HFFc6 (cell line): ENCODE measurements at places on chromosomes 11 and 22.
A peak's percentile ranks its signal among the peaks of the same experiment; 100 is the strongest.

DNA sequence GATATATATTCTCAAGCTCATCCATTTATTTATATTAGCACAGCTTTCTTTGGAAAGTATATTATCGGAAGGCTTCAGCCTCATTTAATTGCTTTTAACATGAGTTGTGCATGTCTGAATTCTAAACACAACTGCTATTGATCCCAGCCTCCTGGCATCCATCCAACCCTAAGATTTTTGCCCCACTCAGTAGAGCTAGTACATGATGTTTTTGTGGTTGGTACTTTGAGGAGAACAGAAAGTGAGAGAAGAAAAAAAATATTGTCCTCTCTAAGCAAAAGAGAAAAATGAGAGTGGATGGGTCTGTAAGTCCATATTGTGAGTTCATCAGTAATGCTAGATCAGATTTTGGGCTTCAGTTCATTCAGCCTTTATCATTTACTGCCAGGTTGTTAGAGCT lies 198.7 kb downstream of the DDX10 start:
- H3K4me3 ChIP-seq, result no peak overlapping the region
- H3K27me3 ChIP-seq, result peaks cover 3% of the 10 kb centered on the region
- H3K27ac ChIP-seq, result no peak overlapping the region
- peaks cover 11% of the 10 kb centered on the region; the same call in 1 of the 2 replicates for H3K36me3 ChIP-seq
- H3K4me1 ChIP-seq, result peaks cover 50% of the 10 kb centered on the region
- DNase-seq, result no peak

GRCh38 chr11:122625976-122626665 lies 29.4 kb upstream of the UBASH3B start:
- DNase-seq, result no peak
- no peak overlapping the region for H3K27ac ChIP-seq
- H3K4me1 ChIP-seq, result peaks cover 23% of the 10 kb centered on the region
- H3K36me3 ChIP-seq, result no peaks in the 10 kb centered on the region

DNA sequence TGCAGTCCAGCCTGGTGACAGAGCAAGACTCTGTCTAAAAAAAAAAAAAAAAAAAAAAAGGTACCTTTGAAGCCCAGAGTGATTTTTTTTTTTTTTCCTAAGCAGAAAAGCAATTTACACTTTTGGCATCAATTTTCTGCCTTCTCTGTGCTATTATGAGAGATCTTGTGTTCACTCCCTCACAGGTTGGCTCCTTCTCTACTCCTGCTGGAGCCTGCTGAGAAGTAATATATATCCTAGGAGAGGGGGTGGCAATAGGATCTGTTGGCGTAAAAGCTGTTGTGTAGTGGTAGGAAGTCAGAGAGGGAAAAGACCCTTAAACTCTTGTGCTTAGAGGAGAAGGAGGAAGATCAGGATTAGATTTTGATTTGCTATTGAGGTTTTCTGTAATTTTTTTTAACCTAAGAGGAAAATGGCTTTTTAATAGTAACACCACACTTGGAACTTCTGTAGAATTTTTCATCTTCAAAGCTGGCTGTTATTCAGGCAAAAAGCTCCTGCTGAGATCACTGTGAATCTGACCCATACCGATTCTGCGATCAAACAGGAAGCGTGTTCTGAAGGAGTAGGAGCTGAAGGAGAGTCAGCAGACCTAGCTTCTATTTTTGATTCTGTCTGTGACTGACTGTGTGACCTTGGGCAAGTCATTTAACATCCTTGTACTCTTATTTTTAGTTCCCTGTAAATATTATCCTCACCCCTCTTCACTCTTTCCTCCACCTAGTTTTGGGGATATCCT lies 77.7 kb downstream of the TRIM44 start:
- H3K27me3 ChIP-seq, result no peaks in the 10 kb centered on the region
- no peaks in the 10 kb centered on the region for H3K4me1 ChIP-seq
- no peak overlapping the region for H3K4me3 ChIP-seq
- DNase-seq, result no peak

DNA sequence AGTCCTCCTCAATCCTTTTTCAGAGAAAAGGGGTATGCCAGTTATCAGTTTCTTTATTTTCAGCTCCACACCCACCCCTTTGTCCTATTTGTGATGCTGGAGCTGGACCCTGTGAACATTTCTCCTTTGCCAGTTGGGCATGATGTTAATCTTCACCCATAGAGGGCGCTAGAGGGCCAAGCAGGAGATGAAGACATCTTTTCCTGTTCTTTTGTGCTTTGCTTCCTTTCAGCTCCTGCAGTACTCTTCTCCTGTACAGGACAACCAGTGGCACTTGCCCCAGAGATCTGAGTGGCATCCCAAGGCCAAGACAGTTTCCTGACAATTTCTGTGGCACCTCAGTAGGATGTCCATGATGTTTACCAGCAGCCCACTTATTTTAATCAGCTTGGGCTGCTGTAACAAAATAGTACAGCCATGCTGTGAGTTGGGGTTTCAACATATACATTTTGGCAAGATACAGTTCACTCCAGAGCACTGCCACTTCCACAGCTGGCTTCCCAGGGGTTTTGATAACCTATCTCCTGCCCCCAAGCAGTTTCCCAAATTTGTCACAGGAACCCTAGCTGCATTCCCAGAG lies 4.6 kb downstream of the SAA2 start:
- peaks cover 25% of the 10 kb centered on the region for H3K4me1 ChIP-seq
- DNase-seq, result peak; percentile 67
- H3K27ac ChIP-seq, result no peak overlapping the region
- peaks cover 17% of the 10 kb centered on the region for H3K27me3 ChIP-seq
- H3K36me3 ChIP-seq, result no peaks in the 10 kb centered on the region
- H3K4me3 ChIP-seq, result no peak overlapping the region

DNA sequence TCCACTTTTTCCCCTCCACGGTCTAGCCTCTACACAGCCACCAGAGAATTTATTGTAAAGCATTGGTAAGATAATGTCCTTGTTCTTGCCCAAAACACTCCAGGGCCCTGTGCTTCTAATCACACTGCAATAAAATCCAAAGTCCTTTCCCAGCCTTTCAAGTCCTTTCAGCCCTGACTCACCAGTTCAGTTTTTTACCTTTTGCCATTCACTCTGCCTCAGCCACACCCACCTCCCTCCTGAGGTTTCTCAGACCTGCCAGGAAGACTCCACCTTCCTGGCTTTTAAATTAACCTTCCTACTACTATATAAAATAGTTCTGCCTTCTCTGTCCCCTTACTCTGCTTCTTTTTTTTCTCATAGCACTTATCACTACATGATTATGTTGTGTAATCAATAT lies 91.0 kb upstream of the ARHGAP32 start:
- H3K4me1 ChIP-seq, result peaks cover 36% of the 10 kb centered on the region
- H3K27me3 ChIP-seq, result 0 out of 2 replicates have a peak, but pooled peaks cover 2% of the 10 kb centered on the region
- H3K36me3 ChIP-seq, result no peaks in the 10 kb centered on the region
- no peak for DNase-seq

DNA sequence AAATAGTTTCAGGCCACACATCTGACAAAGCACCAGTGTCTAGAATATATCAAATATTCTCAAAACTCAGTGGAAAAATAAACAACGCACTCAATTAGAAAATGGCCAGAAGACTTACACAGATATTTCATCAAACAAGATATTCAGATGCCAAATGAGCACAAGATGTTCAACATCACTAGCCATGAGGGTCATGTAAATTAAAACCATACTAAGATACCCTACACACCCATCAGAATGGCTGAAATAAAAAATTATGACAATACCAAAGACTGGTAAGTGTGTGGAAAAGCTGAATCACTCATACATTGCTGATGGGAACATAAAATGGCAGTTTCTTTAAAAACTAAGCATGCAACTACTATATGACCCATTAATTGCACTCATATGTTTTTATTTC lies 21.7 kb downstream of the BTG4 start:
- no peaks in the 10 kb centered on the region for H3K4me1 ChIP-seq
- H3K27ac ChIP-seq, result no peak overlapping the region
- H3K27me3 ChIP-seq, result peaks cover 9% of the 10 kb centered on the region
- 0 out of 2 replicates have a peak, but pooled peaks cover 6% of the 10 kb centered on the region for H3K36me3 ChIP-seq

DNA sequence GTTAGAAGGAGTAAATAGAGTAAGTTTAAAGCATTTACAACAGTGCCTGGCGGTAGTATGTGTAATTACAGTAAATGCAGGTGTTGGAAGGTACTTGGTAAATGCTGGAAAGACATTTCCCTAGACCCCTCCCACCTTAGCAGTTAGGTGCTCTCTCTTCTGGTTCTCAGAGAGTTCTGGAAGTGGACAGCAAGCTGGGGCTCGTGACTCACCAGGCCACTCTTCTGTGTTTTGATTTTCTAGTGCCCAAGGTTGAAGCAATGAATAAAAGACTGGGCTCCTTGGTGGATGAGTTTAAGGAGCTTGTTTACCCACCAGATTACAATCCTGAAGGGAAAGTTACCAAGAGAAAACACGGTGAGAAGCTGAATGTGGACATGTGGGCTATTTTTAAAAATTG lies 27.6 kb downstream of the SNU13 start:
- peaks cover 3% of the 10 kb centered on the region for H3K27me3 ChIP-seq
- H3K4me1 ChIP-seq, result peaks cover 29% of the 10 kb centered on the region
- no peak overlapping the region for H3K4me3 ChIP-seq
- 0 out of 2 replicates have a peak overlapping the region, but pooled peaks have one; percentile 22 for H3K27ac ChIP-seq
- DNase-seq, result no peak
- H3K36me3 ChIP-seq, result peaks cover 28% of the 10 kb centered on the region

- no peaks in the 10 kb centered on the region for H3K27me3 ChIP-seq
- H3K27ac ChIP-seq, result no peak overlapping the region
- H3K4me3 ChIP-seq, result no peak overlapping the region
- DNase-seq, result no peak
- H3K4me1 ChIP-seq, result peaks cover 18% of the 10 kb centered on the region
- H3K36me3 ChIP-seq, result no peaks in the 10 kb centered on the region
These were observed 15.0 kb upstream of the PITPNB start for GRCh38 chr22:27934069-27934468.

DNA sequence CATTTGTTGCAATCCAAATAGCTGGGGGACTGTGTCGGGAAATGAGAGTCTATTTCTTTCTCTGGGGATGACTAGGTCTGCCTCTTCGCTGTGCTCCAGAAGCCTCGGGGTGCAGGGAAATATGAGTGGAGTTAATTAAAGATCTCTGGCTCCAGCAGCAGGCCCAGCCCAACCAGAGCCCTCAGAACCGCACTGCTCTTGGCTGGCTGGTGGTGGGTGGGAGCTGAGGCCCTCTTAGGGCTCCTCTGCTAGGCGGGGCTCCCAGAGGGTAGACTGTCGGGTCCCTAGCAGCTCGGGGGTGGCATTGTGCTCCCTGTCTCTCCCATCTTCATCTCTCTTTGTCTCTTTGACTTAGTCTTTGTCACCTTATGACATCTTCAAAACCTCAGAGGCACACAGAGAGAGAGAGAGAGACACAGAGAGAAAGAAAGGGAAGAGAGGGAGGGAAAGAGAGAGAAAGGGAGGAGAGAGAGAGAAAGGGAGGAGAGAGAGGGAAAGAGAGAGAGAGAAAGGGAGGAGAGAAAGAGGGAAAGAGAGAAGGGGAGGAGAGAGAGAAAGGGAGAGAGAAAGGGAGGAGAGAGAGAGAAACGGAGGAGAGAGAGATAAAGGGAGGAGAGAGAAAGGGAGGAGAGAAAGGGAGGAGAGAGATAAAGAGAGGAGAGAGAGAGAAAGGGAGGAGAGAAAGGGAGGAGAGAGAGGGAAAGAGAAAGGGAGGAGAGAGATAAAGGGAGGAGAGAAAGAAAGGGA lies 20.2 kb downstream of the MPPED1 start:
- H3K4me1 ChIP-seq, result no peaks in the 10 kb centered on the region
- peaks cover 7% of the 10 kb centered on the region for H3K27me3 ChIP-seq
- H3K27ac ChIP-seq, result no peak overlapping the region
- DNase-seq, result no peak
- no peak overlapping the region for H3K4me3 ChIP-seq

- H3K36me3 ChIP-seq, result no peaks in the 10 kb centered on the region
- H3K4me1 ChIP-seq, result no peaks in the 10 kb centered on the region
- DNase-seq, result no peak
- H3K27me3 ChIP-seq, result no peaks in the 10 kb centered on the region
These were observed 647.2 kb downstream of the NELL1 start for GRCh38 chr11:21316591-21316990.
